AG08395 (cell line): ENCODE measurements at places on chromosomes 5 and 9.

DNA sequence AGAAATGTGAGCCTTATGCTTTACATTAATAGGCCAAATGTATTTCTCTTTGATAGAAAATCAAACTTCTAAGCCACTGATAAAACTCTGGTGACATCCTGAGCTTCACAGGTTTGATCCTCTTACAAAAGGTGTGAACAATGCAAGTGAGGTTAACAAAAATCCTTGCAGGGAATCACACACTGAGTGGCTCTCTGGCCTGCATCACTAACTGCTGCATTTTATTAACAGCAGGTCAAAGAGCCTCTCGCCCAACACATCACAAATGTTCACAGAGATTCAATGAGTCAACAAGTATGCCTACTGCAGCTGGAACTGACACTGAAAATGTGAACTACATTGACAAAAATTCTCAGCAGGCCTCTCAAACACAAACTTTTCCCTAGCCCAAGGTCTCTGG is 122.3 kb downstream of the SEMA5A start:
- peak; percentile 51 for DNase-seq

DNA sequence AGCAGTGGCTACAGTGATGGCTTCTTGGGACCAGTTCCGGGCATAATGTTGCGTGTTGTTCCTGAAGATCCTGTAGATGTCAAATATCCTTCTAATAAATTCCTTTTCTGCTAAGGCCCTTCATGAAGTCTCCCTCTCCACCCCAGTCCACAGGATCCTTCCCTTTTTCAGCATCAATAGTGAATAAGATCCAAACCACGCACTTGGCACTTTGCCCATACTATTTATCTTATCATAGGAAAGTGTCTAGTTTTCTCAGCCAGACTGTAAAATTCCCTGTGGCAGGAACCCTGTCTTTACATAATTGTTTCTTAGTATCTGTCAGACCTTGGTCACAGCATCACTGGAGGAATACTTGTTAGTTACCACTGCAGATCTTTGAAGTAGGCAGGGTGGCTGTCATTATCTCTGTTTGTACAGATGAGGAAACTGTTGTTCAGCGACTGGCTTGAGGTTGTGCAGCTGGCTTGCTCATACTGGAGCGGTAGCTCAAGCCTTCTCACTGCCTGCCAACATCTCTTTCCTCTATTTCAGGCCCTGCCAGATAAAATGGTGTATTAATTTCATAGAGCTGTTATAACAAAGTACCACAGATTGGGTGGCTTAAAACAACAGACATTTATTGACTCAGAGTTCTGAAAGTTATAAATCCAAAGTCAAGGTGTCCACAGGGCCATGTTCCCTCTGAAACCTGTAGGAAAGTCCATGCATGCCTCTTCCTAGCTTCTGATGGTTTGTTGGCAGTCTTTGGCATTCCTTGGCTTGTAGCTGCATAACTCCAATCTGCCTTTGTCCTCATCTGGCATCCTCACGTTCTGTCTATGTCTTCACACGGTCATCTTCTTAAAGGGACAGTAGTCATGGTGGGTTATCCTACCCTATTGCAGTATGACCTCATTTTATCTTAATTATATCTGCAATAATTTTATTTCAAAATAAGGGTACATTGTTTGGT is 33.5 kb upstream of the APC start:
- DNase-seq: no peak

- no peak for DNase-seq
These were observed 93.1 kb upstream of the TRPC7 start for GRCh38 chr5:136458481-136458880.

DNA sequence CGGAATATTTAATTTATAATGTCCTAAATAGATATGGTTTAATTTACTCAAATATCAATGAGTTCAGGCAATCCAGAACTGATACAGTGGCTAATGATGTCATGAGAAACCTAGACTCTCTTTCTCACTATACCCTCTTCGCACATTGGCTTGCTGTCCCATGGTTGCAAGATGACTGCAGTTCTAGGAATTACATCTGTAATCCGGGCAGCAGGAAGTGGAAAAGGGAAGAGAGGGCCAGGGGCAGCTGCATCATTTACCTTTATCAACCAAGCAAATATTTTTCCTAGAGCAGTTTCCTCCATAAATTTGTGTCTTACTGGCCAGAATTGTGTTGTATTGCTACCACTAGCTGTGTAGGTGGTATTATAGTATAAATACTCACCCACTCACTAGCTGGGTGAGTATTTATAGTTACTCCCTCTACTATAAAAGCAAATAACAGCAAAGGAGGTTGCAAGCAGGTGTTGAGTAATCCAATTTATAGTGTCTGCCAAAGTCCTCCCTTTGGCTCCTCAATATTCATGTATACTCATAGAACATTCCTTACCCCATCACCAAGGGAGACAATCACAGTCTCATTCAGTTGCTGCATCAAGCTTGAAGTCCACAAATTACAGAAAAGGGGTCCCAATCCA is 168.8 kb downstream of the DROSHA start:
- DNase-seq: peak; percentile 20

- DNase-seq: no peak
These were observed 72.3 kb downstream of the SLCO4C1 start for GRCh38 chr5:102223542-102224477.

GRCh38 chr5:87499478-87500410 is 87.0 kb upstream of the CCNH start:
- DNase-seq: no peak

GRCh38 chr5:170434966-170435605 is 45.9 kb upstream of the KCNMB1 start:
- peak; percentile 75 for DNase-seq

GRCh38 chr9:38134611-38135237 is 65.7 kb upstream of the SHB start:
- DNase-seq: no peak

GRCh38 chr5:171688696-171689495 is 96.7 kb upstream of the SMIM23 start:
- DNase-seq: no peak

- DNase-seq: no peak
These were observed 150.1 kb upstream of the OTULINL start for GRCh38 chr5:14431534-14431933.

GRCh38 chr9:79639354-79639753 is 67.6 kb downstream of the TLE4 start:
- no peak for DNase-seq

- DNase-seq: no peak
These were observed 10.7 kb upstream of the SEC16A start for GRCh38 chr9:136493567-136493971.

GRCh38 chr5:101346906-101347305 is 443.8 kb upstream of the ST8SIA4 start:
- no peak for DNase-seq

DNA sequence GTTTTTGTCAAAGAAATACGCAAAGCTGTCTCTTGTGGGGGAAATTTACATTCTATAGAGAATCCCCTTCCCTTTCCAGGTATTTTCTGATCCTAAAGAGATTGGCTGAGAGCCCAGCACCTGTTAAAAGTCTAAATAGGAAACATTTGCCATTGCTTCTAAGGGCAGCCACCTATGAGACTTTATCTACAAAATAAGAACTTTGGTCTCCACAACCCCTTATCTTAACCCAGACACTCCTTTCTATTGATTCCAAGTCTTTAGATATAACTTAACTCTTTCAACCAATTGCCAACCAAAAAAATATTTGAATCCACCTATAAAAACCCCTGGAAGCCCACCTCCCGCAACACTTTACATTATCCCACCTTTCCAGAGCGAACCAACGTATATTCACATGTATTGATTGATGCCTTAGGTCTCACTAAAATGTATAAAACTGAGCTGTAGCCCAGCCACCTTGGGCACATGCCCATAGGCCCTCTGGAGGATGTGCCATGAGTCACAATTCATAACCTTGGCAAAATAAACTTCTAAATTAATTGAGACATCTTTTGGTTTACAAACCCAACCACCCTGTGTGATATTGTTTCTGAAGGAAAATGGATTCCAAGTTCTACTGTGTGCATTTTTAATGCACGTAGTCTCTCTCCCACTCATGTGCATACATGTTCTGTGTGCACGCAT is 211.4 kb downstream of the GAS1 start:
- DNase-seq: no peak

- no peak for DNase-seq
These were observed 54.5 kb downstream of the ELL2 start for GRCh38 chr5:95907067-95907705.
